ENCODE measurements at places on chromosomes 13 and 19. TPM values are rescaled to one million over a fixed set of nuclear protein-coding genes. Genes with fewer than 3 reads are reported as not detected.

ZNF568 gene
- total RNA-seq: not detected

CGB3 gene
- total RNA-seq: not detected

TNFSF9 gene
- 18.2 TPM for total RNA-seq

ZNF350 gene
- 11.9 TPM for total RNA-seq

PSG7 gene
- not detected for total RNA-seq

CEBPA gene
- not detected for total RNA-seq

PRRG2 gene
- not detected for total RNA-seq

TRPM4 gene
- 6.8 TPM for total RNA-seq

- H3K27me3 ChIP-seq: no peaks in the 10 kb centered on the region
- DNase-seq: no peak
- H3K36me3 ChIP-seq: no peaks in the 10 kb centered on the region
These were observed 40.7 kb downstream of the PCCA start for GRCh38 chr13:100129605-100130004.

GRCh38 chr19:35293363-35293739 lies 1.4 kb downstream of the MAG start:
- H3K4me1 ChIP-seq: no peaks in the 10 kb centered on the region
- H3K27ac ChIP-seq: no peak overlapping the region
- H3K36me3 ChIP-seq: no peaks in the 10 kb centered on the region
- no peak for DNase-seq

GRCh38 chr13:113969973-113970611 lies 3.8 kb downstream of the C13orf46 start:
- peaks cover 25% of the 10 kb centered on the region for H3K36me3 ChIP-seq
- DNase-seq: no peak
- H3K27ac ChIP-seq: no peak overlapping the region
- no peaks in the 10 kb centered on the region for H3K4me1 ChIP-seq

- no peaks in the 10 kb centered on the region for H3K27me3 ChIP-seq
- peaks cover 15% of the 10 kb centered on the region for H3K36me3 ChIP-seq
- peaks cover 37% of the 10 kb centered on the region for H3K4me1 ChIP-seq
These were observed at the start of gene STARD13 for GRCh38 chr13:33285420-33286124. Gene STARD13 (minus strand): TSS chr13:33285755. CDS start chr13:33285638, 117 bp downstream.

DNA sequence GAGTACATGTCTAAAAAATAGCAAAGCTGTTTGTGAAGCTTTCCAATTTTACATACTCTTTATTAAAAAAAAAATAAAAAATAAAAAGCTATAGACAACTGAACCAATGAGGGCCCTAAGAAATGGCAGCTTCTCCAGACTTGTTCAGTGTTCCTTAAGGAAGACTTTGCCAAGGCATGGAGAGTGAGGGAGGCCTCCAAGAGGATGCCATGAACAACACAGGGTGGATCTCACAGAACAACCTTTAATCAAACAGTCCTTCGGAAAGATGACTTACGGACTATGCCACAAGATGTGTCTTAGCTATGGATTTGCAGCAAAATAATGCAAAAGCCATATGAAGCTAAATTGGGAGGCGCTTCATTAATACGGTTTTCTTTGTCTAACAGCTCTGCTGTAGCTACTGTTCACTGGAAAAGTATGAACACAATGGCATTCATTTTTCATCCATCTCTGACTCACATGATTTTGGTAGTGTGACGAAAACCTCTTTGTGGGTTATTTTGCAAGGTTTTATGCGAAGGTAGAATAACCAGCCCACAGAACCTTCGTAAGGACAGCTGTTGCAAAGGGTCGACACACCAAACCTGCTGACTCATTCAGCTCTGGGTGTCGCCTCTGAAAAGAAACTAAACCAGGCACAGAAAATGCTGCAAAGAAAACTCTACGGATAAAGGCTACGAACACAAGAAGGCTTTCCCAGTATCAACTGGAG lies 27.7 kb downstream of the EFNB2 start:
- H3K4me3 ChIP-seq: peak overlapping the region; percentile 12
- peak overlapping the region; percentile 59 for H3K27ac ChIP-seq
- H3K4me1 ChIP-seq: peaks cover 18% of the 10 kb centered on the region
- no peaks in the 10 kb centered on the region for H3K36me3 ChIP-seq
- H3K27me3 ChIP-seq: no peaks in the 10 kb centered on the region

GRCh38 chr19:5093297-5093928 lies 124.5 kb downstream of the KDM4B start:
- H3K36me3 ChIP-seq: peaks cover 5% of the 10 kb centered on the region
- no peaks in the 10 kb centered on the region for H3K27me3 ChIP-seq
- no peaks in the 10 kb centered on the region for H3K4me1 ChIP-seq
- H3K27ac ChIP-seq: no peak overlapping the region

GRCh38 chr19:13077240-13077639 lies 25.4 kb downstream of the LYL1 start:
- H3K27ac ChIP-seq: no peak overlapping the region
- H3K36me3 ChIP-seq: peaks cover 42% of the 10 kb centered on the region
- no peaks in the 10 kb centered on the region for H3K27me3 ChIP-seq
- no peak for DNase-seq
- peaks cover 18% of the 10 kb centered on the region for H3K4me1 ChIP-seq

- no peak overlapping the region for H3K4me3 ChIP-seq
- DNase-seq: no peak
- peaks cover 34% of the 10 kb centered on the region for H3K36me3 ChIP-seq
- peaks cover 10% of the 10 kb centered on the region for H3K4me1 ChIP-seq
- H3K27me3 ChIP-seq: no peaks in the 10 kb centered on the region
These were observed 918 bp upstream of the PSPN start for GRCh38 chr19:6376512-6377190.

DNA sequence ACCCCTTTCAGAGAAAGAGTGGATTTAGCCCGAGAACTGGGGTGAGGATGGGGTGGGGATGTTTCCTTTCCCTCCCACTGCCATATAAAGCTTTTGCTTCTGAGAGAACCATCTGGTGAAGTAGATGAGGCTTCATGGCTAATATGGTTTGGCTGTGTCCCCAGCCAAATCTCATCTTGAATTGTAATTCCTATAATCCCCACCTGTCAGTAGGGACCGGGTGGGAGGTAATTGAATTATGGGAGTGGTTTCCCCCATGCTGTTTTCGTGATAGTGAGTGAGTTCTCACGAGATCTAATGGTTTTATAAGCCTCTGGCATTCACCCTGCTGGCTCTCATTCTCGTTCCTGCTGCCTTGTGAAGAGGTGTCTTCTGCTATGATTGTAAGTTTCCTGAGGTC lies 270.9 kb downstream of the LMO7 start:
- H3K27me3 ChIP-seq: no peaks in the 10 kb centered on the region
- DNase-seq: no peak
- no peak overlapping the region for H3K4me3 ChIP-seq

DNA sequence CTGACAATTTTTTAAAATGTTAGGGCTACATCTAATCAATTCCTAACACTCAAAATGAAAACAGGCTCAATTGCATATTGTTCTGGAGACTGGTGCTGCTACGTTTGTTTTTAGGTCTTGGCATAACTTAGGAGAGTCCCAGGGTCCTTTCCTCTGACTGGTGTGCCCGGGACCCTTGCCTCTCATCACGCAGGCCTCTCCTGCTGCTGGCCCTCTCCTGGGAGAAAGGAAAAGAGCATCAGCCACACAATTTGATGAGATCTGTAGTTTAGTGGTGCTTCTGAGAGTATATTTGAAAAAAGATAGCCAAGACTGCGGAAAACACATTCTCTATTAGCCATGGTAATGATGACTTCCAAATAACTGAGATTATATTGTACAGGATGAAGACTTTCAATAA lies 380.0 kb downstream of the KLF12 start:
- no peaks in the 10 kb centered on the region for H3K4me1 ChIP-seq
- no peaks in the 10 kb centered on the region for H3K36me3 ChIP-seq
- H3K27ac ChIP-seq: no peak overlapping the region
- no peaks in the 10 kb centered on the region for H3K27me3 ChIP-seq

- H3K4me1 ChIP-seq: peaks cover 12% of the 10 kb centered on the region
- DNase-seq: no peak
- no peak overlapping the region for H3K4me3 ChIP-seq
These were observed 4.4 kb downstream of the TRIR start for GRCh38 chr19:12730064-12730463.

GRCh38 chr13:18212873-18213272 lies 968.8 kb downstream of the TUBA3C start:
- peak; percentile 81 for DNase-seq
- no peak overlapping the region for H3K27ac ChIP-seq
- no peaks in the 10 kb centered on the region for H3K4me1 ChIP-seq
- no peak overlapping the region for H3K4me3 ChIP-seq
- no peaks in the 10 kb centered on the region for H3K27me3 ChIP-seq

GRCh38 chr13:42275098-42275471 lies 3.1 kb downstream of the AKAP11 start:
- H3K27me3 ChIP-seq: no peaks in the 10 kb centered on the region
- no peak overlapping the region for H3K4me3 ChIP-seq
- peaks cover 4% of the 10 kb centered on the region for H3K36me3 ChIP-seq
- H3K27ac ChIP-seq: no peak overlapping the region

GRCh38 chr19:29914933-29915332 lies 27.1 kb upstream of the URI1 start:
- no peak for DNase-seq
- no peaks in the 10 kb centered on the region for H3K27me3 ChIP-seq
- H3K4me3 ChIP-seq: no peak overlapping the region

DNA sequence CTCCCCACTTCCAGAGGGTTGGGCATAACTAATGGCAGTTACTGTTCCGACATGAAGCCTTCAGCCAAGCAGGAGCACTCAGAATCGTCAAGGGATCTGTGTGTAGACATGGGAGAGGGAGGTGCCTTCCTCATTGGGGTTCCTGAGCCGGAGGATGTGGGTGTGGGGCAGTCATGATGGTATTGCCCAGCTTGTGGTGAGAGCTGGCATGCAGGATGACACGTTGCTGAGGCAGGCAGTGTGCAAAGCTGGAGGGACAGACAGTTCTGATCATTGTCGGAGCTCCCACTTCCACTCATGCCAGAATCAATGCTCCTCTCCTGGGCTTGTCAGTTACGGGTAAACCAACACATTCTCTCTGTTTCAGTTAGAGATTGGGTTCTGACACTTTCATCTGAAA lies 83.9 kb upstream of the TSC22D1 start:
- no peak overlapping the region for H3K4me3 ChIP-seq
- no peaks in the 10 kb centered on the region for H3K36me3 ChIP-seq
- no peaks in the 10 kb centered on the region for H3K4me1 ChIP-seq
- no peaks in the 10 kb centered on the region for H3K27me3 ChIP-seq
- H3K27ac ChIP-seq: no peak overlapping the region
- no peak for DNase-seq

DNA sequence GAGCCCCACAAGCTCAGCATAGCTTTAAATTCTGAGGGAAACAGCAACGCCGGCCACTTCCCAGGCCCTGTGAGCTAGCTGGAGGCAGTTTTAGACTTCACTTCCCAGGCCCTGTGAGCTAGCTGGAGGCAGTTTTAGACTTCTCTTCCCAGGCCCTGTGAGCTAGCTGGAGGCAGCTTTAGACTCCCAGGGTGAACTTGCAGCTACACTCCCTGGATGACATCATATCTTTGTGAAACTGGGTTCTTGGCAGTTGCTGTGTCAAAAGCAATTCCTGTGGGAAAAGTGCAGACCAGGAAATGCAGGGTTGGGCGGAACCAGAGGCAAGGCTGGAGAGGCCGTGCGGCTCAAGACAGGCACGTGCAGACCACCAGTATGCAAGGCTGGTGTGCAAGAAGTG lies 12.7 kb downstream of the SOX1 start:
- H3K36me3 ChIP-seq: no peaks in the 10 kb centered on the region
- H3K27me3 ChIP-seq: peaks cover 42% of the 10 kb centered on the region
- no peak for DNase-seq
- H3K4me1 ChIP-seq: no peaks in the 10 kb centered on the region
- no peak overlapping the region for H3K27ac ChIP-seq

DNA sequence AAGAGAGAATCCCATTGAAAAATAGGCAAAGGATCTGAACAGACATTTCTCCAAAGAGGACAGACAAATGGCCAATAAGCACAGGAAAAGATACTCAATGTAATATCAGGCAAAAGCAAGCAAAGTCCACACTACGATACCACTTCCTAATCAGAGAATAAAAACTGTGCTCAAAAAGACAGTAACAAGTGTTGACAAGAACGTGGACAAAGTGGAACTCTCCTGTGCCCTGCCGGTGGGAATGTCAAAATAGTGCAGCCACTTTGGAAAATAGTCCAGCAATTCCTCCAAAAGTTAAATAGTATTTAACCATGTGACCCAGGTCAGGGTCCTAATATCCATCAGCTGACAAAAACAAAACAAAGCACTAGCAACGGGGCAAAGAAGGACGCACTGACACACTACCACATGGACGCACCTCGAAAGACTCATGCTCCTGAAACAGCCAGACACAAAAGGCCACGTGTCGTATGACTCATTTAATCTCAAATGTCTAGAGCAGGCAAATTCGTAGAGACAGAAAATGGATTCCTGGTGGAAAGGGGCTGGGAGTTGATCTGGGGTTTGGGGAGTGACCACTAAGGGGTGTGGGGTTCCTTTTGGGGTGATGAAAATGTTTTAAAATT lies 5.2 kb downstream of the MIER2 start:
- H3K4me1 ChIP-seq: peaks cover 34% of the 10 kb centered on the region
- H3K4me3 ChIP-seq: no peak overlapping the region
- no peak overlapping the region for H3K27ac ChIP-seq
- H3K36me3 ChIP-seq: peaks cover 81% of the 10 kb centered on the region

GRCh38 chr13:102369302-102369701 lies 32.5 kb downstream of the FGF14 start:
- H3K27me3 ChIP-seq: no peaks in the 10 kb centered on the region
- no peak for DNase-seq
- no peaks in the 10 kb centered on the region for H3K4me1 ChIP-seq
- H3K36me3 ChIP-seq: no peaks in the 10 kb centered on the region
- no peak overlapping the region for H3K4me3 ChIP-seq

- peaks cover 9% of the 10 kb centered on the region for H3K4me1 ChIP-seq
- peak; percentile 26 for DNase-seq
- peak within 1 kb of the TSS; percentile 64 for H3K27ac ChIP-seq
- peaks cover 16% of the 10 kb centered on the region for H3K36me3 ChIP-seq
- no peaks in the 10 kb centered on the region for H3K27me3 ChIP-seq
These were observed at the start of gene HOMER3 for GRCh38 chr19:18940769-18941627. Gene HOMER3 (minus strand): TSS chr19:18941217. CDS start chr19:18938982, 2,235 bp downstream.

- no peaks in the 10 kb centered on the region for H3K27me3 ChIP-seq
- no peak for DNase-seq
- H3K36me3 ChIP-seq: no peaks in the 10 kb centered on the region
- no peaks in the 10 kb centered on the region for H3K4me1 ChIP-seq
- no peak overlapping the region for H3K27ac ChIP-seq
These were observed 175.2 kb downstream of the ENOX1 start for GRCh38 chr13:43611281-43612273.

- H3K4me1 ChIP-seq: peaks cover 26% of the 10 kb centered on the region
- DNase-seq: no peak
- H3K27ac ChIP-seq: no peak overlapping the region
- H3K27me3 ChIP-seq: no peaks in the 10 kb centered on the region
These were observed 334.5 kb downstream of the RFC3 start for GRCh38 chr13:34152409-34152808.

GRCh38 chr19:33286899-33287298 lies 15.4 kb downstream of the CEBPA start:
- peaks cover 9% of the 10 kb centered on the region for H3K27me3 ChIP-seq
- no peak overlapping the region for H3K4me3 ChIP-seq
- no peak for DNase-seq

GRCh38 chr19:17601683-17602082 lies 46.2 kb downstream of the COLGALT1 start:
- peaks cover 9% of the 10 kb centered on the region for H3K4me1 ChIP-seq
- no peak for DNase-seq
- H3K36me3 ChIP-seq: no peaks in the 10 kb centered on the region
- H3K4me3 ChIP-seq: no peak overlapping the region
- peaks cover 26% of the 10 kb centered on the region for H3K27me3 ChIP-seq
- no peak overlapping the region for H3K27ac ChIP-seq
